ENCODE measurements at places on chromosomes 4 and X. TPM values are rescaled to one million over a fixed set of nuclear protein-coding genes. Genes with fewer than 3 reads are reported as not detected.
A peak's percentile ranks its signal among the peaks of the same experiment; 100 is the strongest.

GRCh38 chr4:83282049-83282535 is 2.5 kb downstream of the COQ2 start:
- peak; percentile 72 for DNase-seq

DNA sequence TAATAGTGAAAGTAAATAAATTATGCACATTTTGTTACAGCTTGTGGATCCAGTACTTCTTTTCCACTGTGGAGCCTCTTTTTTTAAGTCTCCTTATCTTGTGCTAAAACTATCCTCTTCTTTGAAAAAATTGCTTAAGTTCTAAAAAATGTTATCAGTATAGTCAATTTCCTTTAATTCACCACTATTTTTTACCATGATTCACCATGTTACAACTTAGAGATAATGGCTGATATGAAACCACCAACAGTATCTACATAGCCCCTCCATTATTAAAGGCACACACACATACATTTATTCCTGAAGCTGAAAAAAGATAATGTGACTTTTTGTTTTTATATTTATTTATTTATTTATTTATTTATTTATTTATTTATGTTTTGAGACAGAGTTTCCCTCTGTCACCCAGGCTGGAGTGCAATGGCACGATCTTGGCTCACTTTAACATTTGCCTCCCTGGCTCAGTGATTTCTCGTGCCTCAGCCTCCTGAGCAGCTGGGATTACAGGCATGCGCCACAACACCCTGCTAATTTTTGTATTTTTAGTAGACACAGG is 243.2 kb downstream of the SPOCK3 start:
- no peak for DNase-seq

SEPSECS gene
- total RNA-seq: 4.7 TPM

TRIML2 gene
- not detected for total RNA-seq
